ENCODE measurements at places on chromosomes 2 and 18. TPM values are rescaled to one million over a fixed set of nuclear protein-coding genes. Genes with fewer than 3 reads are reported as not detected.

- H3K4me3 ChIP-seq: no peak overlapping the region
- no peak for DNase-seq
- H3K27me3 ChIP-seq: no peaks in the 10 kb centered on the region
- H3K36me3 ChIP-seq: no peaks in the 10 kb centered on the region
These were observed 34.9 kb downstream of the FAM110C start for GRCh38 chr2:11248-11941.

- no peak for DNase-seq
- no peak overlapping the region for H3K27ac ChIP-seq
- H3K4me1 ChIP-seq: peaks cover 7% of the 10 kb centered on the region
- H3K4me3 ChIP-seq: no peak overlapping the region
These were observed 247.3 kb downstream of the PRKCE start for GRCh38 chr2:45898819-45899218.

The SNTG2 gene
- total RNA-seq: 8.9 TPM

The ESPNL gene
- total RNA-seq: 0.35 TPM

All from thoracic aorta (tissue), 2 donors.